Activated CD8-positive, alpha-beta T cell treated with anti-CD3 and anti-CD28 coated beads, Interleukin-2, amount 10 ng/mL, durations not matched to agents 7 days and 5 days (primary cell): ENCODE measurements at places on chromosomes 2 and 18.

- DNase-seq: no peak
Observed at GRCh38 chr2:66794070-66794469, 359.1 kb downstream of the MEIS1 start.

GRCh38 chr2:31736695-31737454, 156.1 kb upstream of the SRD5A2 start:
- DNase-seq: no peak

DNA sequence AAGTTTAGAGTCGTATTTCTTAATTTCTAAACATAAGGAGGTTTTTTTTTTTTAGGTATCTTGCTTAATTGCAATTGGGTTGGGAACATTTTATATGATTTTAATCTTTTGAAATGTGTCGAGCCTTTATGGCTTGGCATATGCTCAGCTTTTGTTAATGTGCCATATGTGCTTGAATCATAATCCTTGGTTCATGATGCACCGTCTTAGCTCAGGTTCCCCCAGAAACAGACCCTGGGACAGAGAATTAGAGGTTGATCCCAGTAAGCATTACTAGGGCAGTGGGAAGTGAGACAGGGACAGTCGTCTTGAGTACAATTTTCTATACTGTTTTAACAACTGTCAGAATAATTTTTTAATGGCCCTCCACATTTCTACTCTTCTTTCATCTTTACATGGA, 9.3 kb downstream of the CHCHD5 start:
- DNase-seq: no peak

GRCh38 chr18:77033575-77033974, 99.0 kb downstream of the MBP start:
- no peak for DNase-seq

GRCh38 chr2:235218486-235218907, 266.7 kb downstream of the SH3BP4 start:
- no peak for DNase-seq

DNA sequence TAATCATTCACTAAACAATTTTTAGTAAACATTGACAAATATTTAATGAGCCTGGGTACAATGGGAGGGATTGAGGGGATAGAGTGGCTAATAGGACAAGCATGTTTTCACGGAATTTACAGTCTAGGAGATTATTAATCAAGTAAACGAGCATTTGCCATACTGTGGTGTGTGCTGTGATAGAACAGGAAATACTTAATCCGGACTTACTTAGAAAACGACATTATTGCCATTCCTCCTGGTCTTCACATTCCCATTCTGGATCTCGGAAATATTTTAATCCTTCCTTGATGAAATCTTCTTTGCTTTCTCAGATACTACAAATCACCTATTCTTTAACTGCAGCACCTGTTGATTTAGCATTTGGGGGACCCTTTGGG, 905 bp downstream of the TTLL4 start:
- no peak for DNase-seq

DNA sequence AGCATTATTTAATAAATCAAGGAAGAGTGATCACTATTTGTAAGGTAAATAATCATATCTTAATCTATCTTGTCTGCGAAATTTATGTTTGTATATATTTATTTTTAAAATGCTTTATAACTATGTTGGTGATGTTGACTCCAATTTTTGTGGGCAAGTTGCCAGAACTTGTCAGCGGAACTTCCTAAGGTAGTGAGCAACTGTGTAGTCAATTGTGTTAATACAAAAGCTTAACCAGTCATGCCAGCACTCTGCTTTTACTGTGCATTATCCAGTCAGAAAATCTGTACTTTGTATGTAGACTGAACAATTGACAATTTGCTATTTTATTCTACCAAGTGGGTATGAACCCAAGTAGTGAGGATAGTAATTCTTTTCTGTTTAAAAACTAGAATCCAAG, 61.9 kb upstream of the RND3 start:
- no peak for DNase-seq

- no peak for DNase-seq
Observed at GRCh38 chr2:211351987-211352386, 795.6 kb downstream of the CPS1 start.

GRCh38 chr2:238096311-238097011, 3.7 kb upstream of the ESPNL start:
- DNase-seq: peak; percentile 19

GRCh38 chr2:104321796-104322349, 532.0 kb upstream of the POU3F3 start:
- no peak for DNase-seq

DNA sequence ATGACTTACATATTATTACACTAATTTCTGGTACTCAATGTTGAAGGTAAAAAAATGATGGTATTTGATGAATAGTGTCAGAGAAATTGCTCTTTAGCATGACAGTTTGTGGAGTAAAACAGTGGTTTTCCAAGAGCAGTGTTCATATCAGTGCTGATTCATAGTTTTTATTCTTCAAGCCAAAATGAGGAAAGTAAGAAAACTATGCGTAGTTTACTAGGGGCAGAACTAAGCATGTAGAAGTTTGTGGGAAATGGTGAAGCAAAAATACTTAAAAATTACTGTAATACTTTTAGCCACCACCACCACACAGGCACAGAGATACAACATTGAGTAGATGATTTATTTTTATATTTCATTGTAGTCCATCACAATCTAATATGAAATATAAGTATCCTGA, 137.3 kb downstream of the ZNF804A start:
- no peak for DNase-seq

DNA sequence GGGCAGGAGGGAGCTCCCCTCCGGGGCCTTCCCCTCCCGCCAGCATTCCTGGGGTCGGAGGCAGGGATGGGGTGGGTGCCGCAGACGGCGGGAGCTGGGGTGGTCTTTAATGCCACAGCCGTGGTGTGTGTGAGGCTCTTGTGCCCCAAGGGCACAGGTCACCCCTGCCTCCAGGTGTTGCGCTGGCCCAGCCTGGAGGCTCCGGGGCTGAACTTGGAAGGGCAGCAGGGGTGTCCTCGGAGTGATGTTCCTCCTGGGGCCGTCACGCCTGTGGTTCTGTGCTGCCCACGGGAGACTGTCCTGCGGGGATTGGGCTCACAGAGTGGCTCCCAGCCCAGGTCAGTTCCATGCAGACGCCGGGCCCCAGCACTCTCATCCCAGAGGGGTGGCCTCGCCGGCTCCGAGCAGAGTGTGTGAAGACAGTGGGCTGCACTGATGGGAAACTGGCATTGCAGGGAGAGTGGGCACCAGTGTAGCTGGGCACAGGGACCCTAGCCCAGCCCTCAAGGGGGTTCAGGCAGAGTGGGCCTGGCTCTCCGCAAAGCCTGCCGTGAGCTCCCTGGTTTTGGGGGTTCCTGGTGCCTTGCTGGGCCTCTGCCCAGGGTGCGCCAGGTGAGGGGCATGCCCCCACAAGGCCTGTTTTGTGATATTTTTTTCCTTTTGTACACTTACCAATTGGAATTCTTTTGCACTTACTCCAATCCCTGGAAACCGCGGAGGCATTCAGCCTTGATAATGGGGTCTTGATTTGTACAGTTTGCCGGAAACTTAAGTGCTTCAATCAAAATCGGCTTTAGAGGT, 56.7 kb downstream of the NFATC1 start:
- no peak for DNase-seq

DNA sequence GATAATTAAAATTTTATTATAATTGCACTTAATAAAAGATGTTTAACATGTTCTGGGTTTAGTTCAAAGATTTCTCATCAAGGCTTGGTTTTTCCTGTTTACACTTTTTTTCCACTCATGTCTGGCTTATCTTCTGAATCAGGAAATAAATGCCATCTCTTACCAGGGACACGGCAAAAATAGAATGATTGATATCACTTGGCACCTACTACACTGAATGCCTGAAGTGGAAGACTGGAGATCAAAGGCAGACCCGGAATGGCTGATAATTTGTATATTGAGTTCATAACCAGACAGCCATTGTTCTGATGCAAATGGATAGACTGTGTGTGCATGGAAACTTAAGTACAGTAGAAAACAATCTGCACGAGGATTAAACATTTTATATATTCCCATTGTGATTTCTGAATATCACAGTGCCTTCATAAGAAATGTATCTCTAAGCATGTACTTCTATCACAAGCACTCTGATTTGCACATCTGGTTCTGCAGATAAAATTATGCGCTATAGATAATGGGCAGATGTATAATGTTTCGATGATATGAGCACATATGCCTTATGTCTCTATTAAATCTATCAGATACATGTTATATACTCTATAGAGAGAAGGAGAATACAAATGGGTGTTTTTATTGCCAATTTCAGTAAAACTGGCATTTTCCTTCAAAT, 304.8 kb downstream of the RND3 start:
- no peak for DNase-seq

DNA sequence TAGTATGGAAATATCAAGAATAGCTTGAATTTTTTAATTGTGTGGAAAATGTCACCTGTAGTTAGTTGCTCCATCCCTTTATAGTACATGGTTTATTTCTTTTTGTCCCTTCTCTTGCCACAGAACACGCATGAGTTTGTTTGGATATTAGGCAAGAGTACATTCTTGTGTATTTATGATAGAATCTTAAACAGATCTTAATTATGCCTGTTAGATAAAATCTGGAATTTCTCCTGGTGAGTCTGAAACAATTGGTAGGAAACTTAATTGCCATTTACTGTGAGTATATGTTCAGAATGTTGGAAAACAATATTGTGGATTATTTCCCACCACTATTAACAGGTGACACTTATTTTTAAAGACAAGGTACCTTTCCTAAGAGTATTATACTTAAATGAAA, 30.2 kb upstream of the CABYR start:
- no peak for DNase-seq

DNA sequence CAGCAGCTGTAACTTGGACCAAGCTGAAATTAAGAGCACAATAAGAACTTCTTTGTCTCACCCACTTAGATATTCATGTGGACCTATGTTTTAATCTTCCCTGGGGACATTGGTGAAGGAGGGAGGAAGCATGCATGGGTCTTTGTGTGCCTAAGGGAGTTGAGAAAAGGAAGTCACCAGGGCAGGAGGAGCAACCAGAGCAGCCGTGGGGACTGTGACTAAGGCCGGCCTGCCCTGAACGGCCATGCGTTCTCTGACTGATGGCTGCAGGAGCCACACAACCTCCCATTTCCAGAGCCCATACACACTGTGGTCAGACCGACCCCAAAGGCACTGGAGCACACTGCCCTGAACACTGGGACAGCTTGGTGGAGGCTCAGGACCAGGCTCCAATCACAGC, 43.7 kb upstream of the SLC35G4 start:
- no peak for DNase-seq

GRCh38 chr2:116117845-116118244, 1675.4 kb downstream of the DPP10 start:
- DNase-seq: no peak

GRCh38 chr2:55000341-55000740, 49.9 kb downstream of the RTN4 start:
- DNase-seq: no peak

- no peak for DNase-seq
Observed at GRCh38 chr18:46415532-46416252, 241.3 kb downstream of the LOXHD1 start.

- DNase-seq: no peak
Observed at GRCh38 chr2:55961318-55961911, 37.8 kb upstream of the EFEMP1 start.

GRCh38 chr2:21250673-21251072, 126.9 kb downstream of the TDRD15 start:
- no peak for DNase-seq

- DNase-seq: no peak
Observed at GRCh38 chr2:239391286-239392071, 9.3 kb downstream of the HDAC4 start.

GRCh38 chr2:38065502-38066135, 10.3 kb downstream of the CYP1B1 start:
- DNase-seq: no peak

GRCh38 chr2:96088340-96089335, 27.7 kb downstream of the ADRA2B start:
- no peak for DNase-seq

- no peak for DNase-seq
Observed at GRCh38 chr2:29262681-29263260, 147.6 kb downstream of the CLIP4 start.

DNA sequence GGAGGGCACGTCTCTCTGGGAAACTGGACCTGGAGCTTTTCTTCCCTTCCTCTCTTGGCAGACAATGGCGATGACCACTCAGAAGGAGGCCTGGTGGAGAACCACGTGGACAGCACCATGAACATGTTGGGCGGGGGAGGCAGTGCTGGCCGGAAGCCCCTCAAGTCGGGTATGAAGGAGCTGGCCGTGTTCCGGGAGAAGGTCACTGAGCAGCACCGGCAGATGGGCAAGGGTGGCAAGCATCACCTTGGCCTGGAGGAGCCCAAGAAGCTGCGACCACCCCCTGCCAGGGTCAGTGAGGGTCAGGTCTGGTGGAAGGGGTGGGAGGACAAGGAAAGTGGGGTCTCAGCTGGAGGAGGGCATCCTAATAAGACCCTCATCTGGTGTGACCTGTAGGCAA, 27.3 kb downstream of the IGFBP2 start:
- no peak for DNase-seq

DNA sequence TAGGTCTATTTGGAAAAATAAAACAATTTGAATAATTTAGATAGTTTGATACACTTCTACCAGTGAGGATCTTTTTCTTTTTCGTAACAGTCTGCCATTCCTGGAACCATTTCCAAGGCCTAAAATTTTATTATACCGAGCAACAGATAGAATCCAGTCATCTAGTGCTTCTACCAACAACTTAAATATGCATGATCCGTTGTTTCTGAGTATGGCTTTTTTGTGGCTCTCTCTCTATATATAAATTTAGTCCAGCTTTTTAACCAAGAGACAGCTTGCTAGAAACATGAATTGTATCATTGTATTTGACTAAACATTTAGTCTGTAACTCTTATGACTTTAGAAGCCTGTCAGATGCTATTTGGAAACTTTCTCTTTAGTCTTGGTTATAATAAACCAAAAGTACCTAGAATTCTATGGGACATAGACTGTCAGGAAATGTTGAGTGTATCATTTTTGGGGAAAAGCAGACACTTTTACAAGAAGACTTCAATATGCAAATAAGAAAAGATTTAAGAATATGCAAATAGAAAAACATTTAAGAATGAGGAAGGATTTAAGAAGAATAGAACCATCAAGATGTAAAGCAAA, 161.4 kb downstream of the ZEB2 start:
- DNase-seq: no peak

GRCh38 chr2:121910139-121910538, 154.7 kb downstream of the TSN start:
- DNase-seq: no peak

- DNase-seq: no peak
Observed at GRCh38 chr2:26412091-26412673, 10.5 kb downstream of the DRC1 start.

DNA sequence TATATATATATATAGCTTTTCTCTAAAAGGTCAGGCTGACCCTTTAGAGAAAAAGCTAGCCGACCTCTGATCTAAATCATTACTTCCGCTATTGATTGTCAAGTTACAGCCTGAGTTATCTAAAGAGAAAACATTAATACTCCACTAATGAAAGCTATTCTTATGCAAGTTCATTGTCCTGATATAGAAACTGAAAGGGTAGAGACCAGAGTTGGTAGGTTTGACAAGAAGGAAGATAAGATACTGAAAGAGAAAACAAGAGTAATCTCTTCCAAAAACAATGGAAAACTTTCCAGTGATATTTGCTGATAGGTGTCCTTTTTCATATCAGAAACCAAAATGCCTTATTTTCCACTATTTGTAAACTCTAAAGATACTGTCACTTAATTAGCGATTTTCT, 62.8 kb upstream of the SLC39A10 start:
- DNase-seq: no peak

GRCh38 chr18:35580701-35581539, 620 bp upstream of the GALNT1 start:
- peak; percentile 54 for DNase-seq

GRCh38 chr2:240308111-240308651, 127.3 kb upstream of the GPC1 start:
- DNase-seq: no peak
